Choroid plexus epithelial cell (primary cell): ENCODE measurements at places on chromosomes 16 and 17.
A peak's percentile ranks its signal among the peaks of the same experiment; 100 is the strongest.

DNA sequence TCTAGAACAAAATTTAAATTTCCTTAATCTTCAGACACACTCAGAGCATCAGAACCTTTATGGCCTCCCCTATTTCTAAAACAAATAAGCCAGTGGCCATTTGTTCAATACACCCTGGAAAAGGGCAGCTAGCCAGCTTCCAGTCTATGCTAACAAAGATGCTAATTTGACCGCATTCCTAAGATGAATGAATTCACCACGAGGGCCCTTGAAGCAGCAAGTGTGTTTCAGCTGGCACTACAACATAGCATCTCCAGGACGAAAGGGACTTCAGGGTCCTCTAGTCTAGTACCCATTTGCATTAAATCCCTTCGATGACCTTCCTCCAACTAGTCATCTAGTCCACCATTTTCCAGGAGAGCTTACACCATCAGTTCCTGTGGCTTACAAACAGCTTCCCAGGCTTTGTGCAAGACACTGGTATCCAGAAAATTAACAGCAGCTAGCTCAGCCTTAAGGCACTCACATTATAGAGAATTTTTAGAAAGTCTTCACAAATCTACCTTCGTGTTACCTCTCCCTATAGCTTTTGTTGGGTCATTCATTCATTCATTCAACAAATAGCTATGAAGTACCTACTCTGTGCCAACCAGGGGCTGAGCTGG is 10.9 kb downstream of the KRT37 start:
- DNase-seq, result peak; percentile 13

- DNase-seq, result no peak
Observed at GRCh38 chr17:49226771-49227435, 3.7 kb downstream of the PHOSPHO1 start.

- DNase-seq, result no peak
Observed at GRCh38 chr17:16482253-16482652, 9.7 kb downstream of the LRRC75A start.

- DNase-seq, result no peak
Observed at GRCh38 chr17:68627956-68628575, 26.9 kb upstream of the FAM20A start.

GRCh38 chr16:55294931-55295342 is 29.1 kb upstream of the IRX6 start:
- DNase-seq, result no peak

DNA sequence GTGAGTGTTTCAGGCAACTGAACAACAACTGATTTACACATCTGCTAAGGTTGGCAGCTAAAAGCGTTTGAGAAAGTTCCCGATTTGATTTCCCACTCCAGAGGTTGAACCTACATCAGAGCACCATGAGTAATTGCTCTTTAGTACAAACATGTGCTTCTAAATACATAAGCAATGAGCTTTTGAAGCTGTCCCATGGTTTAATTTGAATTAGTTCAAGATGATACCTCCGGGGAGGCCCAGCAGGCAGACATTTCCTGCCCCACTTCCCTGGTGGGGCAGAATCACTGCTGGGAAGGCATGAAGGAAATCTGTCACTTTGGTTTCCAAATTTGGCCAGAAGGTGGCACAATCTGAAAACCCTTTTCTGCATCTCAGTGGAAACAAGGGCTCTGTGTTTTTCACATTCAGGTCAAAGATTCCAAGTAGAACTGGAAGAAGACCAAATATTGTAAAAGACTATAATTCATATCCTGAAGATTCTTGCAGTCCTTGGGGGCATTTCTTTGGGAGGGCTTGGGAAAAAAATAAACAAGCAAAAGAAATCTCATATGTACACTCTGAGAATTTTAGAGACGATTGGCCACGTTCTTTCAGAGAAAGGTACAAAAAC is 176.2 kb upstream of the FAM20A start:
- DNase-seq, result peak; percentile 85

DNA sequence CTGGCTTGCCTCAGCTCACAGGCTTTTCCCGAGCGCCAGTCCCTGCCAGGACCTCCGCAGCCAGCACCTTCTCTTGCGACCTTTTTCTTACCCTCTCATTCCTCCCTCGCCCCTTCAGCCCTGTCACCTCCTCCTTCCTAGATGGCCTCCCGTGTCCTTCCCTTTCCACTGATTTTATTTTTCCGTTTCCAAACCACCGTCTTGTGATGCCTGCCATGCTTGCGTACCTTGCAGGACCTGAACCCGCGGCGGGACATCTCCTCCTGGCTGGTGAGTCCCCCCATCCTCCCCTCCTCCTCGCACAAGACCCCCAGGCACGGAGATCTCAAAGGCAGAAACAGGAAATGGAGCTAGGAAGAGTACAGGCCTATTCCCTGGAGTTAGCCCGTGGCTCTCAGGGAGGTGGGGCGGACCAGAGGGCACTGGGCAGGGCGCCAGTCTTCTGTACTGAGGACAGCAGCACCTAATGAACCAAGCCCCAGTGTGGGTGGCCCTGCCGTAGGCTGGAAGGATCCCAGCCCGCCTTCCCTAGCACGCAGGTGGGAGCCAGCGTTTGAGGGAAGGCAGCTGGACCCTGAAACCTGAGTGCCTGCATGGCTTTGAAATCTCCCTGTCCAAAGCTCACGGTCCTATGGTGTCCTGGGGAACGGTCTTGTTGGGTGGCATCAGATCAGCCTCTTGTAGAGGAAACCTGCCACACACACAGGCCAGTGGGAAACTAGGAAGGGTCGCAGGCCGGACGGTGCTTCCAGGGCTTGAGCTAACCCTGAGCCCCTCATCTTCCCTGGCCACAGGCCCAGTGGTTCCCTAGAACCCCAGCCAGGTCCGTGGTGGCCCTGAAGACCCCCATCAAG is 612 bp downstream of the CISD3 start:
- peak; percentile 52 for DNase-seq

DNA sequence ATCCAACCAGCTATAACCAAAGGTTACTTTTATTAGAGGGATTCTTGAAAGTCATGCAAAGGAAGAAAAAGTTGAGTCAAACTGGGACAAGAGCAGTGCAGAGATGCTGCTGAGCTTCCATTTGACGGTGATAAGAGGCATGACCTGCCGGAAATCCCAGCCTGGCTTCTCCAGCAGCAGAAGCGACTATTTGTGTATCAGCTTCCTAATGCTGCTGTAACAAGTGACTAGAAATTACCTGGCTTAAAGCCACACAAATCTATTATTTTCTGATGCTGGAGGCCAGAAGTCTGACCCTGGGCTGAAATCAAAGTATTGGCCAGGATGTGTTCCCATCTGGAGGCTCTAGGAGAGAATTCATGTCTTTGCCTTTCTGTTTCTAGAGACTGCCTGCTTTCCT is 41.6 kb upstream of the CPPED1 start:
- no peak for DNase-seq

DNA sequence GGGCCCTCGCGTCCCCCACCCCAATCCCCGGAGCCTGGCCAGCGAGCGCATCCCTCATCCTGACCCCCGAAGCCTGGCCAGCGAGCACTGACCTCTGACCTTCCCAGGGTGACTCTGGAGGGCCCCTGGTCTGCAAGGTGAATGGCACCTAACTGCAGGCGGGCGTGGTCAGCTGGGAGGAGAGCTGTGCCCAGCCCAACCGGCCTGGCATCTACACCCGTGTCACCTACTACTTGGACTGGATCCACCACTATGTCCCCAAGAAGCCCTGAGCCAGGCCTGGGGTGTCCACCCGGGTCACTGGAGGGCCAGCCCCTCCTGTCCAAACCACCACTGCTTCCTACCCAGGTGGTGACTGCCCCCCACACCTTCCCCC is 2.3 kb downstream of the TPSD1 start:
- no peak for DNase-seq

GRCh38 chr17:65723431-65724151 is 162.1 kb upstream of the AXIN2 start:
- peak; percentile 58 for DNase-seq

- peak; percentile 91 for DNase-seq
Observed at GRCh38 chr16:83928341-83929055, 24.5 kb upstream of the OSGIN1 start.

- peak; percentile 55 for DNase-seq
Observed at GRCh38 chr16:50340578-50340977, 28.2 kb downstream of the BRD7 start.

GRCh38 chr16:68640972-68641371 is 4.1 kb upstream of the CDH3 start:
- peak; percentile 48 for DNase-seq

DNA sequence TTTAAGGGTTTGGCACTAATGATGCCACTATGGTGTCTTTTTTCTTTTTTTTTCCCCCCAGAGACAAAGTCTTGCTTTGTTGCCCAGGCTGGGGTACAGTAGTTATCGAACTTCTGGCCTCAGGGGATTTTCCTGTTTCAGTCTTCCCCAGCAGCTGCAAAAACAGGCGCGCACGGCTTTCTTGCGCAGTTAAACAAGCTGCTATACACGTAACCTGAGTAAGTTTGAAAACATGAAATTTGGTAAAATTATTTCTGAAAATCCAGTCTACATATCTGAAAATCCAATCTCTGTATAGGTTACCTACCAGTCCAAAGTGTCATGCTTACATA is 11.8 kb downstream of the TEX14 start:
- no peak for DNase-seq

DNA sequence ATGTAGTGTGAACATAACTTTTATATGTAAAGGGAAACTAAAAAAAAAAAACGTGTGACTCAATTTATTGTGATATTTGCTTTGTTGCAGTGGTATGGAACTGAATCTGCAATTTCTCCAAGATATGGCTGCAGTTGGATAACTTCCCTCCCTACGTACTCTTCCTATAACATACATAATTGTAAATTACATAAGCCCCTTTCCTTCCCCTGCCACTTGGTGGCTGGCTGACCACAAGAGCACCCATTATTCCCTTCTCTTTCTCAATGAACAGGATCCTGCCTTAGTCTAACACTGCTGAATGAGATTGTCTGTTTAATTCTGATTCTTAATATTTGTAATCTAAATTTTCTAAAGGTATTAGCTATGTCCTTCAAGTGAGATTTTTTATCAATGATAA is 27.8 kb downstream of the CCL4 start:
- no peak for DNase-seq

GRCh38 chr17:45325810-45326209 is 9.0 kb upstream of the MAP3K14 start:
- no peak for DNase-seq

GRCh38 chr16:74700438-74701225 is at the start of gene MLKL:
TSS of gene MLKL (minus strand) at chr16:74700862. CDS start at chr16:74695757, 5,105 bp downstream.
- DNase-seq, result peak; percentile 41

DNA sequence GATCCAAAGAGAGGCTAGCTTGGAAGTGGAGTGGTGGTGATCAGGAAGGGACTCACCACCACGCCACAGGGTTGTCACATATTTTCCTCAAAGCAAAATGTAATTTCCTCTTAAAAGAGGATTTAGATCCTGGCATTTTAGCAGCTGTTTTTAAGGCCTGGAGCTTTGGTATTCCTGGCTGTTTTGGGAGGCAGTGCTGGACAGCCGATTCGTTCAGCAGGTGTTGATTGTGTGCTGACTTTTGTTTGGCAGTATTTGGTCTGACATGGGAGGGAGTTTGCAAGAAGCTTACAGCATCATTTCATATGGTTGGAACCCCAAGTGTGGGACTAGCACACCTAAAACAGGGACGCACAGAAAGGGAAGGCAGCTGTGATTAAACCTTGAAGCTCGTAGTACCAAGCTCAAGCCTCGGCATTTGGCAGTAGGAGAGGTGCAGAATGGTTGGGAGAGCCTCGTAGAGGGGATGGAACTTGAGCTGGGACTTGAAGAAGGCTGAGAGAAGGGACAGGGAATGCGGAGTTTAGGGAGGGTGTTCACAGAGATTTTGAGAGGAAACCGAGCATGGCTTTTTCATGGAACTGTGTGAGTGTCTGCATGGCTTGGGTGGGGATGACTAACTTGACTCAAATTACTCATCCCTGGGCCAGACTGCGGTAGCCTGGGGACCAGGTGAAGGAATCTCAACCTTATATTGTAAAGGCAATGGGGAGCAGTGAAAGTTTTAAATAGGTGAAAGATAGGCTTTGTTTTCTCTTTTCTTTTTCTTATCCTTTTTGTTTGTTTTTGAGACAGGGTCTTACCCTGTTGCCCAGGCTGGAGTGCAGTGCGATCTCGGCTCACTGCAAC is 52.3 kb downstream of the RPTOR start:
- no peak for DNase-seq

GRCh38 chr17:9105068-9105868 is 84.0 kb downstream of the NTN1 start:
- no peak for DNase-seq

- no peak for DNase-seq
Observed at GRCh38 chr16:69064124-69064763, 41.2 kb upstream of the HAS3 start.

DNA sequence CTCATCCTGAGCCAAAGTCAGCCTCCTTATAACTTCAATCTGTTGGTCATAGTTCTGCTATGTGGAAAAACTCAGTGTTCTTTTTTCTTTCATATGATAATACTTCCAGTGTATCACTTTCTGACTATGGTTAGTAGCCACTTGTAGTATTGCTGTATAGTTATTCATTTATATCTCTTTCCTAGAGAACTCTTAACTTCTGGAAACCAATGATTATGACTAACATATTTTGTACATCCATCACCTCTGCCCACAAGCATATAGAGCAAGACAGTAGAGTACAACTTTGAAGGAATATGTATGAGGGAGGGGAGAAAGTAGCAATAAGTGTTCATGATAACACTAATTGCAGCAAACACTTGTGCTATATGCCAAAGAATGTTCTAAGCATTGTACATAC is 38.6 kb downstream of the COX10 start:
- DNase-seq, result peak; percentile 11

DNA sequence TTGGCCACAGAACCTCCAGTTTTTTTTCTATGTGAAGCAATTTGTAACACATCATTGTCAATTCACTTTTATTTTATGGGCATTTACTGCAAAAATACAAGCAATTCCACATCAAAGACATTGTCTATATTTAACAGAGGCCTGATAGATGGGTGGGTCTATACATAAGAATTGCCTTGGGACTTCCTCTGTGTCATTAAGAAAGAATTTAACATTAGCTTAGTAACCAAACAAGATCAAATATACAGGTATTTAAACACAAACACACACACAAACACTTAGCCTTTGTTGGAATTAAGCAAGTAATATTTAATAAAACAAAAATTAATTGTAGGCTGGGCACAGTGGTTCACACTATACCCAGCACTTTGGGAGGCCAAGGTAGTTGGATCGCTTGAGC is 4.3 kb upstream of the PITPNC1 start:
- DNase-seq, result no peak

DNA sequence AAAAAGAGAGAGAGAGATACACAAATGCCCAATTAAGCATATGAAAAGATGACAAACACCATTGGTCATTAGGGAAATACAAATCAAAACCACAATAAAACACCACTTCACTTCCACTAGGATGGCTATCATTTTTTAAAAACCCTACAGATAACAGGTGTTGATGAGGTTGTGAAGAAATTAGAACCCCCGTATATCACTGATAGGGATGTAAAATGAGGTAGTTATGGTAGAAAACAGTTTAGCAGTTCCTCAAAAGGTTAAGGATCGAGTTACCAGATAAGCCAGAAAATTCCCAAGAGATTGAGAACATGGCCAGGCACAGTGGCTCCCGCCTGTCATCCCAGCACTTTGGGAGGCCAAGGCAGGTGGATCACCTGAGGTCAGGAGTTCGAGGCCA is 2.8 kb downstream of the P2RX5 start:
- no peak for DNase-seq
